ENCODE measurements at places on chromosomes 4 and X. TPM values are rescaled to one million over a fixed set of nuclear protein-coding genes. Genes with fewer than 3 reads are reported as not detected.

The AMTN gene
- total RNA-seq, result 0.45 TPM

The TBX22 gene
- not detected for total RNA-seq

The C4orf33 gene
- 2.5 TPM for total RNA-seq

The WNK3 gene
- 0.02 TPM for total RNA-seq

The LNX1 gene
- total RNA-seq, result 0.87 TPM

The DEFB131A gene
- total RNA-seq, result not detected

The CENPVL1 gene
- not detected for total RNA-seq

The CNKSR2 gene
- 8.6 TPM for total RNA-seq

The RBM47 gene
- total RNA-seq, result 1.2 TPM

The GPR143 gene
- 2.1 TPM for total RNA-seq

The TMEM150C gene
- total RNA-seq, result 1.9 TPM

The BCOR gene
- total RNA-seq, result 14.8 TPM

The MAP7D3 gene
- 29.2 TPM for total RNA-seq

The FAM149A gene
- 1.5 TPM for total RNA-seq

The CTAG1A gene
- 312 TPM for total RNA-seq

The FAM133A gene
- total RNA-seq, result 0.20 TPM

The CSN1S1 gene
- total RNA-seq, result not detected

The ASB12 gene
- total RNA-seq, result not detected

The GATA1 gene
- not detected for total RNA-seq

The NXF2 gene
- total RNA-seq, result 0.76 TPM

The RS1 gene
- not detected for total RNA-seq

The EPGN gene
- not detected for total RNA-seq

The LRCH2 gene
- total RNA-seq, result 3.1 TPM
